Fibroblast of skin of left quadriceps (primary cell): ENCODE measurements at places on chromosomes 5 and 9.
A peak's percentile ranks its signal among the peaks of the same experiment; 100 is the strongest.

DNA sequence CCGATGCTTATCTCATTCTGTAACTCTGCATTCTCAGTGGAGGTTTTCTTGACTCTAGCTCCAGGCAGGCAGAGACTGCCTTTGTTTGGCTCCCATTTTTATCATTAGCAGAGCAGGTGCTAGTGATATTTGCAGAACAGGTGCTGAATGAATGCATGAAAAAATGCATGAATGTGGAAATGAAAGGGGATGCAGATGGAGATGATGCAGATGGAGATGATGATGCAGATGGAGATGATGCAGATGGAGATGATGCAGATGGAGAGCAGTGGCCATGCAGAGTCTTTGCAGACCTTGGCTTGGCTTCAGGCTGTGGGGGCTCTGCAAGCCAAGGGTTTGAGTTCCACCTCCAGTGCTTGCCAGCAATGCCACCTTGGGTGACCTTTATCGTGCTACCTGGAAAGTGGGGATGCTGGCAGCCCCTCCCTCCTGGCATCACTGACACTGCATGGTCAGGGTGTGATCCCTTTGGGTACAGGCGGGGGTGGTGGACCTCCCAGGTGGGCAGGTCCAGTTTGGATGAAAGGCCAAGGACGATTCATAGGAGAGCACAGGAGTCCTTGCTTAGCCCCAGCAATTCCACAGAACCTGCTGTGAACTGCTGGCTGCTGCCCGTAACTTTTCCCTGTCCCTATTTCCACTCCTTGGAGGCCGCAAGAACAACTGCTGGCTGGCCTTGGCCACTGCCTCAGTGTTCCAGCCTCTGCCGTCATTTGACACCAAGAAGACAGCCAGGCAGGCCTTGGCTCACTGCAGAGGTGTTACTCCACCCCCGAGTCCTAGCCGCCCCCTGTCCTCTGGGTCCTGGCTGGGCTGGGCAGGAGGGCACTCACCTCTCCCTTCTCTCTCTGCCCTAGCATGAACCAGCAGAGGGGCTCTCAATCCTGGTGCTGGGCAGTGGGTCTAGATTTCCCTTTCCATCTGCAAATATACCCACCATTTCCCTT, 33.0 kb downstream of the ERGIC1 start:
- DNase-seq = no peak

GRCh38 chr5:97694091-97694490, 511.0 kb upstream of the RIOK2 start:
- DNase-seq = no peak

DNA sequence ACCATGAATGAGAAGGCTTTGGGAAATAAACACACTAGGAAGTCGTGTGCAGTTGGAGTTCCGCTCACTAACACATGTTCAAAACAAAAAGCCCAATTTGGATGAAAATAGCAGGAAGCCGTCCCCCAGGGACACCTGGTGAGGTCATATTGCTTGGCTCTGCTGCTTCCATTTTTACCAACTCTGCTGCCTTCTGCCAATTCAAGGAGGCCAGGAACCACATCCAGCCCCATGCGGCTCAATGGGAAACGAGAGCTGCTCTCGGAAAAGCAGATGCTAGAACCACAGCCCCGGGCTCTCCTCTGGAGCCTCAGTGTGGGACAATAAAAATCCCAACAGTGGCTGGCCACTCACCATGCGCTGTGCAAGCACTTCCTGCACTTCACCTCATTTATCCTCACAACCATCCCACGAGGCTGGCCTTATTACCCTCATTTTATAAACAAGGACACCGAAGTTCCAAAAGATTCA, 13.4 kb downstream of the ADAM19 start:
- DNase-seq = no peak

DNA sequence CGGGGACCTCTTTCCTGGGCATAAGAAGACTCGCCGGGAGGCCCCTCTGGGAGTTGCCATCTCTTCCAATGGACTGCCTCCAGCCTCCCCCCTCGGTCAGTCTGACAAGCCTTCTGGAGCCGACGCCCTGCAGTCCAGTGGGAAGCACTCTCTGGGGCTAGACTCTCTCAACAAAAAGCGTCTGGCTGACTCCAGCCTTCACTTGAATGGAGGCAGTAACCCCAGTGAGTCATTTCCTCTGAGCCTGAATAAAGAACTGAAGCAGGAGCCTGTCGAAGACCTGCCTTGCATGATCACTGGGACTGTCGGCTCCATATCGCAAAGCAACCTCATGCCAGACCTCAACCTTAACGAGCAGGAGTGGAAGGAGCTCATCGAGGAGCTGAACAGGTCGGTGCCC, 28.4 kb upstream of the LTC4S start:
- DNase-seq = peak; percentile 46

DNA sequence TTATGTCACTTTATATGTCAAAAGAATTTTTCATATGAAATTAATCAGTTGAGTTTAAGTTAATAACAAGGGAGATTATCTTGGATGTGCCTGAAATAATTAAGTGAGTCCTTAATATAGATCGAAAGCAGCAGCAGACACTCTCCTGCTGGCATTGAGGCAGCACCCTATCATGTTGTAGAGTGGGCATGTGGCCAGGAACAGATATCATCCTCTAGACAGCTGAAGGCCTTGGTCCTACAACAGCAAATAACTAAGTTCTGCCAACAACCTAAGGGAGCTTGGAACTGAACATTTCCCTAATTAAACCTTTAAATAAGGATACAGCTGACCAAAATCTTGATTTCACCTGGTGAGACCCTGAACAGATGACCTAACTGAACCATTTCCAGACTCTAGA, 25.8 kb upstream of the UGT3A1 start:
- no peak for DNase-seq

GRCh38 chr9:82797534-82797933, 265.4 kb downstream of the RASEF start:
- DNase-seq = no peak

DNA sequence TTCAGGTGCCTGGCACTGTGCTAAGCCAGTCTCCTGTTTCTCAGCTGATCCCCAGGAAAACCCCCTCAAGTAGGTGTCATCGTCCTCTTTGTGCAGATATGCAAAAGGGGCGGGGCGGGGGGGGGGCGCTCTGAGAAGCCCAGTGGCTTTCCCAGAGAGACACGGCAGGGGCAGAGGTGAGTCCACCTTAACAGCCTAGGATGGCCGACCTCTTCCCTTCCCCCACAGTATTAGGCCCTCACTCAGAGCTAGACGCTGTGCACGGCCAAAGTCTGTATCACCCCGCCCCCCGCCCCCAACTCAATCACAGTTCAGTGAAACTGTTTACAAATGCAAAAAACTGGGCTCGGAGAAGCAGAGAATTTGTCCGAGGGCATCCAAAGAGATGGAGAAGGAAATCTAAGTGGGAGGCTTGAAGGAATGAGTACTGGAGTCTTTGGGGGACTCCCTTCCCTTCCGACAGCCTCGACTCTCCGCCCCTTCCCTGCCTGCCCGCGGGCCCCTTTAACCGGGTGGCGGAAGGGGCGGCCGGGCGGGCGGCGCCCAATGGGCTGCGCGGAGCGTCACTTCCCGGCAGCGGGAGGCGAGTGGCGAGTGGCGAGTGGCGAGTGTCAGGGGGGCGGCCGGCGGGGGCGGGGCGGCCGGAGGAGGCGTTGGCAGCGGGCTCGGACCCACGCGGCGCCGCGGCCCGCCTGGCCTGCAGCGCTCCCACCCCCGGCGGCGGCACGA, at the start of gene ERGIC1:
TSS of gene ERGIC1 (plus strand) at position 566 of the 729 bp plus-strand sequence. CDS start at position 729, 163 bp downstream.
- DNase-seq = peak; percentile 61

DNA sequence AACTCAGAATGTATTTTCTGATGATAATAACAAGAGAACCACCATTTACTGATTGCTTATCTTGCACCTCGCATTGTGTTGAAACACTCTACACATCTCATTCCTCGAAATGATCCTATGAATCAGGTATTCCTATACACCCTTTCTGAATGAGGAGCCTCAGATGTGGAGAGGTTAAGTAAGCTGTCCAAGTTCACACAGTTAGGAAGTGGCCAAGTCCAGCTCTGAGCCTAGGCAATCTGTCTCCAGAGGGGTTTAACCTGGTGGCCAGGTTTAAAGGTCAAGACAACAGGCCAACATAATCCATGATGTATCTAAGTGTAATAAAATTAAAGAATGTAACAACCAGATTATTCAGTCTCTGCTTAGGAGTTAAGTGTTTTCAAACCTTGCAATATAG, 12.9 kb downstream of the FAM169A start:
- no peak for DNase-seq

- DNase-seq = no peak
These were observed 84.3 kb downstream of the SH3TC2 start for GRCh38 chr5:148978370-148979082.

GRCh38 chr5:2685651-2686272, 65.7 kb downstream of the IRX2 start:
- DNase-seq = no peak

- DNase-seq = no peak
These were observed 150.9 kb upstream of the PLCXD3 start for GRCh38 chr5:41661254-41661653.

GRCh38 chr9:80061940-80062339, 490.2 kb downstream of the TLE4 start:
- peak; percentile 76 for DNase-seq

- DNase-seq = no peak
These were observed 24.6 kb upstream of the IFNB1 start for GRCh38 chr9:21102305-21102704.

- no peak for DNase-seq
These were observed 171.9 kb upstream of the RASA1 start for GRCh38 chr5:87095787-87096186.

- no peak for DNase-seq
These were observed 37.9 kb upstream of the DPYSL3 start for GRCh38 chr5:147547730-147548129.

GRCh38 chr5:55110217-55110616, 7.8 kb downstream of the GZMA start:
- no peak for DNase-seq

DNA sequence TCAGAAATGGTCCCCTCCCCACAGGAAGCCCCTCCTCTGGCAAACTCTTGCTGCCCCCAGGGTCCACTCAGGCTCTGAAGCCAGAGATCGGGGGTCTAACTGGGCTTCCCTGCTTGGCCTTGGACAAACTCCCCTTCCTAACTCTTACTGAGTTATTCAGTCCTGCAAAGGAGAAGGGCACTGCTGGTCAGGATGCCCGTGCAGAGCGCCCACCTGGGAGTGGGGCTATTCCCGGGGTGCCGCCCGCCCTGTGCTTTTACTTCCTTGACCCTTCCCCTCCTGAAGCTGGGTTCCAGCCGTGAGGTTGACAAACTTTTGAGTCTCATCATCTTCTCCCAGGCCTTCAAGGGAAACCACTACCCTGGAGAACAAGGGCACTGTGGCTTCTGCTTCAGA, 4.9 kb downstream of the TBC1D9B start:
- DNase-seq = no peak

DNA sequence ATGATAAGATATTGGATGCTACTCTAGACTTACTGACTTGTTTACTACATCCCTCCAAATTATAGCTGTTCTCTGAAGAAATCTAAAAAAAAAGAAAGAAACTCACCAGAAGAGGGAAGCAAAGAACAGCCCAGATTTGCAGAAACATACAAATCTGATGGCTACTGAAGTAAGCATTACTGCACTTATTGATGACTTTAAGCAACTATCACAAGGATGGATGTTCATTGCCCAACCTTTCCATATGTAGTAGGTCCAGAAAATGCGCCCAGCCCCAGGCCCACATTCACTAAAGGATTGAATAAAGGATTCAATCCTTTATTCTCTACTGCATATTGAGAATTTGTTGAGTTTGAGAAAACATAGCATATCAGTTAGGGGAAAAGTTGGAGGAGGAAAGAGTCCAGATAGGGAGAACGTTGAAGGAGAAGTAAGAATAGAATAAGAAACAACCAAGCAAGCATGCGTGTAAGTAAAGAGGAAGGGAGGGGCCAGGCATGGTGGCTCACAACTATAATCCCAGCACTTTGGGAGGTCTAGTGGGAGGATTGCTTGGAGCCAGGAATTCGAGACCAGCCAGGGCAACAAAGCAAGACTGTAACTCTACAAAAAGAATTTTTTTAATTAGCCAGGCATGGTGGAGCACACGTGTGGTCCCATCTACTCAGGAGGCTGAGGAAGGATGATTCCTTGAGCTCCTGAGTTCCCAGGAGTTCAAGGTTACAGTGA, 33.8 kb upstream of the DTWD2 start:
- no peak for DNase-seq

- DNase-seq = no peak
These were observed 5.0 kb downstream of the HAND1 start for GRCh38 chr5:154472871-154473580.
